ENCODE measurements at places on chromosomes 12 and 14. TPM values are rescaled to one million over a fixed set of nuclear protein-coding genes. Genes with fewer than 3 reads are reported as not detected.

DNA sequence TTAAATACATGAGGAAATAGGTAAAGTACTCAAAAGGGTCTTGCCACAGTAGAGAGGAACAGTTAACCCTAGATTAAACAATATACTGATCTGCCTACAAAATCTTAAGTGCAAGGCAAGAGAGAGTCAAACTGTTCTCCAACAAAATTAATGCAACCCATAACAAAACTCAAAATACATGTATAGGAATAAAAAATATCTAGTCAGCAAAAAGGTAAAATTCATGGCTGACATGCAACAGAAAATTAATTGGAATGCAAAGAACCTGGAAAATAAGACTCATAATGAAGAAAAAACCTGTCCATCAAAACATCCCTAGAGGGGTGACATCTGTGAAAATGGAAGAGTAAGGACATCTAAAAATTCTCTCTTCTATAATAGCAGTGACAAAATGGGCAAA, 173.6 kb downstream of the ADAMTS20 start:
- no peak for DNase-seq

RNU7-1 gene
- not detected for total RNA-seq

DNA sequence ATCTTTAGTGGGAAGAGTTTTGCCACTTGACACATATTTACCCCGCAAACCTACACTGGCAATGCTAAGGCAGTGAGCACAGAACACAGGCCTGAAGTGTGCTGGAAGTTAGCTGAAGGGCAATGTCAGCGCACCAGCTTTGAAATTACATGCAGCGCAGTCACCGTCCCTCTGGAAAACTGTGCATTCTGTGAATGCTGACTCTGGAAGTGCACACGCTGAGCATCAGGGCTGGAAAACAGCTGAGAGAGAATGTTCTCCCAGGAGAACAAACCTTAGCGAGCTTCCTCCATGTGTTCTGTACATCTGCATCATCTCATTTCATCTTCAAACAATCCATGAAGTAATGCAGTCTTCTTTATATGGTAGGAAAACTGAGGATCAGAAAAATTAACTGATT, 448.2 kb downstream of the NRXN3 start:
- no peak for DNase-seq

- DNase-seq: no peak
Observed at GRCh38 chr14:71359823-71360222, 452.6 kb downstream of the PCNX1 start.

DNA sequence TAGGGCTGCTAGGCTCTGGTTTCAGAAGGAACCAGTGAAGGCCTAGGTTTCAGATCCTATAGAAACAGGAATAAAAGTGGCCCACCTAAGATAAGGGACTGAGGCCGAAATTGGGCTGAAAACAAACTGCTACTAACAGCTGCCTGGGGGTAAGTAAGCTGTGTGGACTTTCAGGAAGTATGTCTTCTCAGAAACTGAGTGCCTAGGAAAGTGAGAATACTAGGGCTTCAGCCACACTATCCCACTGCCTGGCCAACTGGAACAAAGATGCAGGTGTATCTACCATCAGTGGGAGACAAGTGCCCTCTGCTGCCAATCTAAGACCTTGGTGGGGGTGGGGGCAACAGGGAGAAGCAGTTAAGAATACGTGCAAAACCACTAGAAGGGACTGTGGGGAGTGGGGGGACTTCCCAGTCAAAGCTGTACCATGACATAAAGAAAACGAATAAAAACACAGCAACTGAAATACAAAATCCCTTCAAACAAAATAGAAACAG, 82.5 kb downstream of the MED13L start:
- DNase-seq: no peak

HCFC2 gene
- 22.0 TPM for total RNA-seq

- DNase-seq: no peak
Observed at GRCh38 chr14:52929192-52929807, 21.6 kb downstream of the FERMT2 start.

DNA sequence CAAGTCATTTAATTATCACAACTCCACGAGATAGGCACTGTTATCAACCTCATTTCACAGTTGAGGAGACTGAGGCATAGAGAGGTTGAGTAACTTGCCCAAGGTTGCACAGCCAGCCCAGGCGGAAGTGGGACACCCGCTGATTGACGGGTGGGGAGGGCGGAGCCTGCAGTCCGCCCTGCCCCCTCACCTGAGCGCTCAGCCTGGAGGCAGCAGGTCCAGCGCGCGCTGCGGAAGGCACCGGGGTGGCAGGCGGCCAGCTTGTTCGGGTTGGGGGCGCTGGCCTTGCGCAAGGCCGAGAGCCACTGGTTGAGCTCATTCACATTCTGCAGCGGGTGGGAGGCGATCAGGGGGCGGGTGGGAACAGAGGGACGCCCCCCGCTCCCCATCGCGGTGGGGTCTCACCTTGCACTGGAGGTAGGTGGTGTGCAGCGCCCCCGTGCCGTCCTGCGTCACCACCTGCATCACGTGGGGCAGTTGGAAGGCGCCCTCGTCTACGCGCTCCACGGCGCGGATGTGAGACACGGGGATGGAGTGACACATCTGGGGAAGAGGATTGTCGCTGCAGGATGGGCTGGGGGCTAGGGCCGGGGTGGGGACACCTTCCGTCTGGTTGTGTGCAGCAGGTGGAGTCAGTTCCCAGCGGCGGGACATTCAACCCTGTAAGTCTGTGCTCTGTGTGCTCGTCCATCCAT, 31.7 kb downstream of the RASAL1 start:
- DNase-seq: no peak

DNA sequence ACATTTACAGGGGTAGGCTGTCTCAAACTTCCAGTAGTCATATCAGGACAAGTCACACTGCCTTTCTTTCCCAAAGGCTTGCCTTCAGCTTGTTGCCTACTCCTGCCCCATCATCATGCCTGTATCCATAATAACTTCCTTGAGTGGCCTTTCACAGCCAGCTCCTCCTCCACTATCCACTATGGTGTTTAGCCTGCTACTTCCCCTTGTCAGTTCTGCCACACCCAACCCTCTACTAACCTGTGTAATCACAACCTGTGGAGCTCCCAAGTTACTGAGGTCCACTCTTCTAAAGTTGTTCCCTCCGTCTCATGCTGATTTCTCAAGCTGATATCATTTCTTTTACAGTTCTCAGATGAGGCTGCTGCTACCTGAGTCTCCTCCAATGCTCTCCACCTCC, 159.9 kb downstream of the BMP4 start:
- no peak for DNase-seq

DNA sequence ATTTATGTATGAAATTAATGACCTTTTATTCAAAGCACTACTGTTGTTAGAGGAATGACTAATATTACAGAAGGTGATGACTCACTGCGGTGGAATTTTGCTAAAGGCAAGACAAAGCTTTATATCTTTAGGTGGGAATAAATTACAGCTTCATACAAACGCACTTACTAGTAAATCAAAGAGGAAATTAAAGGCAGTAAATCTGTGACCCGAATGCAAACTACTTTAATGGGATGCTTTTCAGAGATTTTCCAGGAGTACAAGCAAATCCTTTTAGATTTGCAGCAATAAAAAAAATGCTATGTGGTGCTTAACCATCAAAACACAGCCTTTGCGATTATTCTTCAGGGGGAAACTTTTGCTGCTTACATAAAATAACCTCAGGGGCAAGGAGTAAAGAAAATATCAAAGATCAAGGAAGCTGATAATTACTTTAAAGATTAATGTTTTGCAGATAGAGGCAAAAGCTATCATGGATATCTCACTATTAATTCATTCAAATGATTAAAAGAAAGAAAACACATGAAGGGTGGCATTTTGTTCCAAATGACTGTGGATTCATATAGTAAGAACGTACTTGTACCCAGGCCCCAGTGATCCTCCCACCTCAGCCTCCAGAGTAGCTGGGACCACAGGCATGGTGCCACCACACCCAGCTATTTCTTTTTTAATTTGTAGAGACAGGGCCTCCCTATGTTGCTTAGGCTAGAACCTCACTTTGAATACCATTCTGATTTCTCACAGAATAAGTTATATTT, 98.9 kb downstream of the DENND5B start:
- peak; percentile 86 for DNase-seq

GRCh38 chr12:85279449-85280164, 413 bp upstream of the ALX1 start:
- DNase-seq: no peak

DNA sequence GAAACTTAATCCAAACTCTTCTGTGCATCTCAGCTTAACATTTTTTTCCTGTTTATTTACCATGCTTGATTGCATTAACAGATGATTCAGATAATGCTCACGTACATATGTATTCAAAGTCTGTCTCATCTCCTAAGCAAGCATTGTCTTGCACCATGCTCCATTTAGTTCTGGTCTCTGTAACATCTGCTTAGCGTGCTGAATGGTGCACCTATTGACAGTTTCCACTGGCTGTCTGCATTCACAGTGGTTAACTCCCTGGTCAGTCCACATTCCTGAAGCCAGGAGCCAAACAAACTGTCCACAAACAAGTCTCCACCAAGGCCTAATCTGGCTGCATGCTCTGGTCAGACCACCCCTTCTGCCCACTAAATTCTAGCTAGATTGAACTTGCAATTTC, 83.9 kb downstream of the KNTC1 start:
- no peak for DNase-seq

DNA sequence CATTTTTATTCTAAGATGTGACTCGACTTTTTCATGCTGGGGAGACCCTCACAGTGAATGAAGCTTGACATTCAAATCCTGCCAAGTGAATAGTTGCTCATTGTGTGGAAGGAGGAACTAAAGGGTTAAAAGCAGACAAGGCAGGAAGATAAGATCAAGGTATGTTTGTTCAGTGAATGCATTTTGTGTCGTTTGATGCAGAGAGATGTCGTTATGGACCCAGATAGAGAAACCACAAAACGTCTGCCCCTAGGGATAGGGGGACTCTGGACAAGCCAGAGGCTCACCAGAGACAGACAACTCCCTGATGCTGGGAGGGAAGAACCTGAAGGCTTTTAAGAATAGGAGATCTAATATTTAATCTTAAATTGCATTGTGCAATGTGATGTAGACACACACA, 72.5 kb upstream of the MYL2 start:
- no peak for DNase-seq

GRCh38 chr12:81470923-81471322, 288.2 kb downstream of the PPFIA2 start:
- no peak for DNase-seq

- DNase-seq: no peak
Observed at GRCh38 chr14:93200553-93200952, 6.3 kb downstream of the GON7 start.

- DNase-seq: no peak
Observed at GRCh38 chr12:96478011-96478410, 11.4 kb upstream of the CFAP54 start.

GRCh38 chr12:94183708-94184379, 35.5 kb downstream of the PLXNC1 start:
- no peak for DNase-seq

ANKRD9 gene
- 13.1 TPM for total RNA-seq

ADAMTS20 gene
- total RNA-seq: not detected

NPFF gene
- total RNA-seq: not detected

CDCA3 gene
- total RNA-seq: 60.6 TPM

DNA sequence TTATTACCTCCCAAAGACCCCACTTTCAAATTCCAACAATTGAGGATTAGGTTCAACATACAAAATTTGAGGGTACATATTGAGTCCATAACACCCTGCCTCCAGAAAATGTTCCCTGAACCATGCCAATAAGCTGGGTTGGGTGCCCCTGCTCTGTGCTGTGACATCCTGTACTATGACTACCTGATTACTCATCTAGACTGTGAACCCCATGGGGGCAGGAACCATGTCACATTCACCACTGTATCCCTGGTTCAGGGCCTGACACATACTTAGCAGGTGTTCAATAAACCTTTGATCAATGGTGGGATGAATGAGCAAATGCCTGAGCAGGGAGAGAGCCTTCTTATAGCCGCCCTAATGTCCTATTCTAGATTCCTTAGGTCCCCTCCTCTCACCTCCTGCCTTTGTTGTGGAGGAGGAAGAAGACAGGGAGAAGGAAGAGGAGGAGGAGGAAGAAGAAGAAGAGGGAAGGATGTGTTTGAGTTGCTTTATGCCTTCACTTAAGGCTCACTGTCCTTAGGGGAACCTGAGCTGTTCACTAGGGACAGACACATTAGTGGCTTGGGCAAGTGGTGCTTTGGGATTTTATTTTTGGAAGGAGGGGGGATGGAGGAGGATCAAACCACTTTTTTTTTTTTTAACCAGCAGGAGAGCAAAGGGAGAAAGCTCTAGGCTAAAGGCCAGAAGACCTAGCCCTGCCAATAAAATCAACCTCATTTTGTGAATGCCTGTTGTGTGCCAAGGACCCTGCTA, 21.3 kb downstream of the GPR68 start:
- DNase-seq: no peak

GRCh38 chr12:89073027-89073398, 279.3 kb downstream of the DUSP6 start:
- DNase-seq: peak; percentile 71

- no peak for DNase-seq
Observed at GRCh38 chr14:72810201-72810600, 83.7 kb downstream of the DPF3 start.

GRCh38 chr12:54786081-54786480, 68.2 kb upstream of the MUCL1 start:
- DNase-seq: no peak

DIABLO gene
- total RNA-seq: 54.2 TPM

DNA sequence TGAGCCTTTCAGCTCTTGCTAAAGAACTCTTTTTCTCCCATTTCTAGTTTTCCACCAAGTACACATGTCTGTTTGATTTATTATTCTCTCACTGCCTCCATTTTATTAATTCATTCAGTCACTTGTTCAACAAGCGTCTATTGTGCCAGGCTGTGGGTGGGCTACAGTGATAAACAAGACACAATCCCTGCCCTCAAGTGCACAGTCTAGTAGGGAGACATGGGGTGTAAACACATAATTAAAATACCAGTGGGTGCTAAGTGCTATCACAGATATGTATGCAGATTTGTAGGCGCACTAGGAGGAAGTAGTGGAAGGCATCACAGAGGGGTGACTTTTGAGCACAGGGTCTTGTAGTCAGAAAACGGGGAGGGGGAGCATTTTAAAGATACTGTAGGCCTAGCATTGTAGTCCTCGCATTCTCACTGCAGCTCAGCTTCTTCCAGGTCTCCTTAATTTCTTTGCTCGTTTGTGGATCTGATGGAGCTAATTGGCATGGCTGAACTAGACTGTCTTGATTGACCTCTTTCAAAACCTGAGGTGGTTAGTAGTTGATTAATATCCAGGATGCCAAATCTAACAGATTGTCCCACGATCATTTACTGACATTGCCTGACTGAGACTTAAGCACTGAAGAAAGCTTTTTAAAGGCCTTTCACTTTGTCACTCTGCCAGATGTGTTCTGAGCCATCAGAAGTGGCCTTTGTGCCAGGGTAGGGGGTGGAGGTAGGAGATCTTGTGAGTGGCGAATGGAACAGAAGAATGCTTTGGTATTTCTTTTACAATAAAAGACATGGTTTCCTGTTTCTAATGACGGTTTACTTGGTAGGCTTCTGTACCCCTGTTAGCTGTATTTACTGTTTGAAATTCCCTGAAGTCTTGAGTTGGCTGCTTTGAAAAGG, 116.9 kb downstream of the DIP2B start:
- no peak for DNase-seq

DNA sequence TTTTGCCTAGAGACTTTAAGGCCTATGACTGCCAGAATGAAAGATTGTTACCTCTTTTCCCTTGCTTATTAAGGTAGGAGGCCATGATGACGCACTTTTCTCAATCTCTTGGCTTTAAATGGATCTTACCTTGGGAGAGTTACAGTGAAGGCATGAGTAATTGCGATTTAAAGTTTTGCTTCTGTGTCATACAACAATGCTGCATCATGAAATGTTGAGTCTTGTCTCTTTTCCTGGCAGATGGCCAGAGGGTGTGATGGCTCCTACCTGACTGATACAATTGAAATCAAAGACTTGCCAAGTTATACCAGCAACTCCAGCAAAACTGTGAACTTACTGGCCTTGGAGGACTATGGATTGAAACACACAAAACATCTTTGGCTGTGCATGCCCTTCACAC, 17.2 kb upstream of the LRRK2 start:
- no peak for DNase-seq

Data from HFFc6 (cell line).